Cortex of kidney (tissue), 1 donor: ENCODE measurements at places on chromosomes 7 and 10.

DNA sequence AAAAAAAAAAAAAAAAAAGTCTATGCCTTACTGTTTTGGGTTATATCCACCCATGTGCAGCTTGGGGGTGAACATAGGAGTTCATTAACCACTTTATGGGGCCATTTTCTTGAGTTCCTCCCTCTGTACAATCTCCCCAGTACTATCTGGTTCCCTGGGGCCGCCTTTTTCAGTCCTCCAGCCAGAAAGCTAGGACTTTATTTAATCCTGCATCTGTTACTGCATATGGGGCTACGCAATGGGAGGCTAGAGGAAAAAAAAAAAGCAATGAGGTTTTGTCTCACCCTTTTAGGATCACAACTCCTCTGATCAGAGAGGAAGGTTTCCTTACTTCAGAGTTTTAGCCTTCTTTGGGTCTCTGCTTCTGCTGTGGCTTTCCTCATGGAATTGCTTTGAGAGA lies 51.0 kb downstream of the BTRC start:
- no peak for DNase-seq

- no peak for DNase-seq
Observed at GRCh38 chr10:132545659-132546367, 8.2 kb downstream of the INPP5A start.

- no peak for DNase-seq
Observed at GRCh38 chr10:45040921-45041542, 40.3 kb downstream of the ZNF22 start.

- DNase-seq = no peak
Observed at GRCh38 chr10:76717141-76717540, 920.5 kb downstream of the KCNMA1 start.

DNA sequence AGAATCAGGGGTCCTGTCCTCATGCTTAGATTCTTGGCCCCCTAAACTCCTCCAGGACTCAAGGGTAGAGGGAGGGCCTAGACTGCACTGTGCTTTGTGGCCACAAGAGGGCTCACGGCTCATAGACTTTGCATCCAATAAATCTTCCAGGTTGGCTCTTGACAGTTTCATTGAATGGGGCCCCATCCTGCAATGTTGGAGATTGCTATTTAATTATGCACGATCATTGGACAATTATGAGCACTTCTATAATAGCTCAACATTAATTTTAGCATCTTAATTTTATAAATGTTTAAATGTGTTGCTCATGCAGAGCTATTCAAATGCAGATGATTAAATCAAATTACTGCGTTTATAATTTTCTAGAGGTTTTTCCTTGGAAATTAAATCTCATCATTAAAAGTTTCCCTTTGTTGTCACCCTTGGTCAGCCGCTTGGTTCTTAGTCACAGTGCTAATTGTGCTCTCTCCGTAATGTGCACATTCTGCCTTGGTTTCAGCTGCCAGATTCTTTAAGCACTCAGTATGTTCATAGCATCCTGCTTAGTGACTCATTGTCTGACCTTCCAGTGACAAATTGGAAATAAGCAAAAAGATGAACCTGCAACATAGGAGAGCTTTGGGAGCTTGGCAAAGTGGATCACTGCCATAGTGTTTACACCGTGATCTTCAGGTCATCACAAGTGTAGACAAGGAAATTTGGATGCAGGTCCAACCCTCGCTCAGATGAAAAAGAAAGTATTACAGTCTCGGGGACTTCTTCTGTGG lies 33.4 kb upstream of the PLPP4 start:
- DNase-seq = no peak

- no peak for DNase-seq
Observed at GRCh38 chr10:126309228-126309883, 78.9 kb downstream of the ADAM12 start.

- no peak for DNase-seq
Observed at GRCh38 chr10:26855186-26855585, 5.6 kb downstream of the ABI1 start.

GRCh38 chr10:26574783-26575182 lies 122.7 kb upstream of the PDSS1 start:
- DNase-seq = no peak

DNA sequence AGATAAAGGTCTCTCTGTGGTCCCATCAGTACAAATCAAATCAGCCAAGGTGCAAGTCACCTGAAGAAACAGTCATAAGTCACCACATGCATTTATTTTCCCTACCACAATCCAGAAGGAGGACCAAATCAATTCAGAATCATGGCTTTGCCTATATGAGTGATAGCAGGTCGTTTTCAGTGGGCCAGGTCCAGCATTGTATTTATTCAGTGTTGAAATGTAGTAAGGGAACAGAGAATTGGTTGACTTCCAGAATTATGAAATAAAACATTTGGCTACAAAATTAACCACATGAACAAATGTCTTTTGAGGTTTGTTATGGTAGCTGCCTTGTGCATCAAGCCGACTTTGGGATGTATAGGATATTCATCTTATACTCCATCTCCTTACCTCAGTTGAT lies 88.4 kb downstream of the POLR1F start:
- no peak for DNase-seq

GRCh38 chr7:157432957-157433576 lies 96.3 kb downstream of the DNAJB6 start:
- DNase-seq = no peak

- no peak for DNase-seq
Observed at GRCh38 chr7:159143780-159144757, 598 bp downstream of the VIPR2 start.

DNA sequence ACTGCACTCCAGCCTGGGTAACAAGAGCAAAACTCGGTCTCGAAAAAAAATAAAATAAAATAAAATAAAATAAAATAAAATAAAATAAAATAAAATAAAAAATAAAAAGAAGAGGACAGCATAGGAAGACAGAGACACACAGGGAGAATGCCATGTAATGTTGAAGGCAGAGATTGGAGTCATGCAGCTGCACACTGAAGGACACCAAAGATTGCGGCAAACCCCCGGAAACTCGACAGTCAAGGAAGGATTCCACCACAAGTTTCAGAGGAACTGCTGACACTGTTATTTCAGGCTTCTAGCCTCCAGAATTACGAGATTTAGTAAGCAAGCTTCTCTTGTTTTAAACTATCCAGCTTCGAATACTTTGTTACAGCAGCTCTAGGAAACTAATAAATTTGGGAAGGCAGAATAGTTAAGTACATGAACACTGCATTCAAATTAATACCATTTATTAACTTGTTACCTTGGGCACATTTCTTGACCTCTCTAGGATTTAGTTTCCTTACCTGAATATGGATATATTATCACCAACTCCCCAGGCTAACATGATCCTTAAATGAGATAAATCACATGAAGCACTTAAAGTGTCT lies 9.5 kb downstream of the CPED1 start:
- no peak for DNase-seq

GRCh38 chr7:14978687-14979086 lies 76.1 kb upstream of the DGKB start:
- DNase-seq = no peak

- no peak for DNase-seq
Observed at GRCh38 chr7:44306606-44307005, 18.8 kb downstream of the CAMK2B start.

DNA sequence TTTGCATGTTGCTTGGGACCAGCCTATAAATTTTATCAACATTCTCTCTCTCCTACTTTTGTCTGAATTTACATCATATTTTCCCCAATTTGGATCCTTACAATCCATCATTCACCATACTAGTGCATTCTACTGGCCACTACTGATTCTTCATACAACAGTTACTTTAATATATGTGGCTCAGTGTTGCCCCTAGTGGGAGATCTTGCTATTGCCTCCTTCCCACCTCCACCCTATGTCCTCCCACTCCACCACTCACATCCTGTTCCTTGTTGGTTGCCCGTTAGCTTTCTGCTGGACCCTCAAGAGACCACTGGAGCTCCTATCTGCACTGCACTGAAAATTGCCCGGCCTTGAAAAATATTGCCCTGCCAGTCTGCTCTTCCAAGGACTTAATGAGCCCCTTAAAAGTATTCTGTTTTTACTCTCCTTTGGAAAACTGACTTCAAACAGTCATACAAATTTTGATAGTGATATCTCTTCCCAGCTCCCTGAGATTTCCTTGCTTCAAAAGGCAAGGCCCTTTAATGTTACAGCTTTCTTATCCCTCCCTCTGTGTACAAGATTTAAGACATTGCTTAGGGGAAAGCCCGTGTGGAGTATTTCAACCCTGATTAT lies 243.2 kb upstream of the TMEM229A start:
- DNase-seq = no peak

DNA sequence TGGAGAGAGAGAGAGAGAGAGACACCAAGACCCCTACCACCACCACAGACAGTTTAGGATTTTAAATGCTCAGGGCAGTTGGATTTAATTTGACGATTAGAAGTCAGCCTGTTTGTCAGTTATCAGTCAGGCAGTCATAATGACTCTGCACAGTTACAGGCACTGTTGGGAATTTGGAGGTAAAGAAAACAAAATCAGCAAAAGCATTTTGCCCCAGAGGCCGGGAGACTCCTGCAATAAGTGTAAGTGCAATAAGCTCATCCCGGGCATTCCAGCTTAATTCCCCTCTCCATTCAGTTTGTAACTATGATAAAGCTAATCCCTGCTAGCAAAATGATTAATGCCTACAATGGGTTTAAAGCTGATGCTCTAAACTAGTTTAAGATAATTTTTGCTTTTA lies 13.5 kb downstream of the SEMA3C start:
- no peak for DNase-seq

- no peak for DNase-seq
Observed at GRCh38 chr10:35339942-35340341, 3.6 kb downstream of the CCNY start.

GRCh38 chr7:8325067-8325466 lies 63.1 kb upstream of the ICA1 start:
- DNase-seq = no peak

DNA sequence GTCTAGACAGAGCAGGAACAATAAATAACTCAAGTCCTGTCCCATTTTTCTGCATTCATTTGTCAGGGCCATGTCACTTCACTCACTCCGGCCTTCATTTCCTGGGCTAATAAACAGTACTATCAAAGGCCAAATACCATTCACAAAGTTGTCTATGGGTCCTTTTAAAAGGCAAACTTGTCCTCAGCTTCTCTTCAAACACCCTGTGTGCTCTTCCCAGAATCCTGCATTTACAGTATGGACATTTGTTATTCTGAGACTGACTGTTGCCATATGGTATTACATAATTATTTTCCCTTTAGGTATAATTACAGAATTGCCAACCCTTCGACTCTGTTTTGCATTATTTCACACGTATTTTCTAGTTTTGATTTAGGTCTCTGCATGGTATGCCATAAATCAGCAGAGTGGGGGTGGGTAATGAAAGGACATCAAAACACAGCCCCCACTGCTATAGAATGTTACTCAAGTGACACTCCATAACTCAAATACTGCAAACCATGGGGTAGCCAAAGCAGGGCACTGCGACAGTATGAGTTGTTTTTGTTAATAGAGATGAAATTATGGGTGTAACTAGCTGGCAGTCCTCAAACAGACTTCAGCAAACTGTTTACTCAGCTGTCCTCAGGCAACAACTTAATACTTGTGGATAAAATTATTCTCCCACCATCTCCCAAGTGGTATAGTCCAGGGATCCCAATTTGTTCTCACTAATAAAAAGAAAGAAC lies 183.7 kb downstream of the TRIL start:
- DNase-seq = no peak

GRCh38 chr7:157012113-157012547 lies 1.7 kb upstream of the MNX1 start:
- DNase-seq = no peak
